Progenitor cell of endocrine pancreas (in vitro differentiated cells): ENCODE measurements at places on chromosomes 16 and 17. TPM values are rescaled to one million over a fixed set of nuclear protein-coding genes. Genes with fewer than 3 reads are reported as not detected.

The HELZ gene
- total RNA-seq: 70.9 and 71.0 TPM in 2 replicates

The EDC4 gene
- total RNA-seq: 96.8 and 110 TPM in 2 replicates

The OTOP2 gene
- not detected in 2 replicates for total RNA-seq

The KCNJ2 gene
- total RNA-seq: 2.6 and 3.1 TPM in 2 replicates

The ITGAD gene
- not detected in 2 replicates for total RNA-seq

The ABCC11 gene
- total RNA-seq: 0.91 and 1.5 TPM in 2 replicates

The HASPIN gene
- total RNA-seq: 8.5 and 8.6 TPM in 2 replicates

The ATP2A1 gene
- total RNA-seq: 2.7 and 3.0 TPM in 2 replicates
